ENCODE measurements at places on chromosomes 4 and X.
A peak's percentile ranks its signal among the peaks of the same experiment; 100 is the strongest.

GRCh38 chrX:149470955-149471354 lies 34.2 kb downstream of the IDS start:
- DNase-seq: peak; percentile 76

GRCh38 chrX:78979789-78980464 lies 34.7 kb downstream of the P2RY10 start:
- DNase-seq: no peak

- no peak for DNase-seq
Measured at GRCh38 chr4:15158406-15159091, 156.3 kb downstream of the CPEB2 start.

DNA sequence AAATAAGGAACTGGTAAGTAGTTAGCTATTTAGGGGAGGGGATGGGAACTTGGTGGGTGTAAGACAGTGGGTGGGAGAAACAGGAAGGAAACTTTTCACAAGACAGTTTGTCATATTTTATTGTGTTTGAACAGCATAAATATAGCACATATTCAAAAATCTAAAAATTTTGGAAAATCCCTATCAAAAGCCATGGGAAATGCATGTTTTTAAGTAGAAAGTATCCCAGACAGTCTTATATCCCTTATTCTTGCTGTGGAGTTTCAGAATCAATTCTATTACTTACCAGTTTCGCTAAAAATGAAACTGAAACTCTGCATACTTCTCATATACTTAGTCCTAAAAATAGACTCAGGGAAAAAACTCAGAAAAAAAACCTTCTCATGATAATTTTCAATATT lies 22.3 kb upstream of the RASGEF1B start:
- no peak for DNase-seq

- DNase-seq: no peak
Measured at GRCh38 chr4:170089274-170089667, 485 bp downstream of the AADAT start.

DNA sequence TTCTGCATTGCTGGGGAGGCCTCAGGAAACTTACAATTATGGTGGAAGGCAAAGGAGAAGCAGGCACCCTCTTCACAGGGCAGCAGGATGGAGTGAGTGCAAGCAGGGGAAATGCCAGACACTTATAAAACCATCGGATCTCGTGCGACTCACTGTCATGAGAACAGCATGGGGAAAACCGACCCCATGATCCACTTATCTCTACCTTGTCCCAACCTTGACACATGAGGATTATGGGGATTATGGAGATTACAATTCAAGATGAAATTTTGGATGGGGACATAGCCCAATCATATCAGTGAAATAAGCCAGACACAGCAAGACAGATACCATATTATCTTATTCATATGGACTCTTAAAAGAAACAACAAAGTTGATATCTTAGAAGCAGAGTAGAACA lies 134.9 kb downstream of the C4orf33 start:
- DNase-seq: no peak

DNA sequence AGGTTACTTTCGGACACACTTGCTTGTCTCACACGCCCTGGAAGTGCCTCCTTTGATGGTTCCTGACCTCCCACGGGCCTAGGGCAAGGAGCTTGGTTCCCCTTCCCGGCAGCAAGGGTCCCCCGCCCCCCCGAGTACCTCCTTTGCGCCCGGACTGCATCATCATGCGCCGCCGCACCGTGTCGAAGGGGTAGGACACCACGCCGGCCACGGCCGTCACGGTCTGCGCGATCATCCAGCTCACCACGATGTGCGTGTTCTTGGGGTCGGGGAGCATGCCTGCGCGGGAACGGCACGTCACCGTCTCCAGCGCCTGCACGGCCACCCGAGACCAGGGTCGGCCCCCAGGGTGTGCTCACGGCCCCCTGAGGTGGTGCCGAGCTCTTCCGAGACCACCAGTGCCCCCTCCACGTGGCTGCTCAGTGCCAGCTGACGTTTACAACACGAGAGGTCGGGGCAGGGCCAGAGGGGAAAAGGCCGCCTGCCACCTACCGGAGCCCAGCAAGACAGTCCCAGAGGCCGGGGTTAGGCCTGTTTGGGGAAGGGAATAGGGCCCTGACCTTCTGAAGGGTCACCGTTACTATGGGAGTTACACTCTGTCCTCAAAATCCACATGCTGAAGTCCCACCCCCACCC lies 4.7 kb downstream of the SLC25A6 start:
- no peak for DNase-seq

DNA sequence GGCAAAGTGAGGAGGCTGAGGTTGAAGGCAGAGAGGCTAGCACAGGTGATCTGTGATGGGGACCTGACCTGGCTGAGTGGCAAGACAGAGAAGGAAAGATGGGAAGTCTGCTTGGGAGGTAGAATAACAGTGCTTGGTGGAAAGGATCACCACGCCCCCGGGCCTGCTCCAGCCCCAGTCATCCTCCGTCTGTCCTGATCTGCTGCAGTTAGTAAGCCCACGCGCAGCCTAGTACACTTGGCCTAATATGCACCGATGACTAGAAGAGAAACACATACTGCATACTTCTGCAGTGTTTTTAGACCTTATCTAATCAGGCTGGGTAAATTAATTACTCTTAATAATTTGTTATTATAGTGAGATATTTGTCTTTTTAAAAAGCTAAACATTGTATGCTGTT lies 103.7 kb upstream of the KLF3 start:
- DNase-seq: no peak

- no peak for DNase-seq
Measured at GRCh38 chr4:114334884-114335330, 263.7 kb upstream of the UGT8 start.

DNA sequence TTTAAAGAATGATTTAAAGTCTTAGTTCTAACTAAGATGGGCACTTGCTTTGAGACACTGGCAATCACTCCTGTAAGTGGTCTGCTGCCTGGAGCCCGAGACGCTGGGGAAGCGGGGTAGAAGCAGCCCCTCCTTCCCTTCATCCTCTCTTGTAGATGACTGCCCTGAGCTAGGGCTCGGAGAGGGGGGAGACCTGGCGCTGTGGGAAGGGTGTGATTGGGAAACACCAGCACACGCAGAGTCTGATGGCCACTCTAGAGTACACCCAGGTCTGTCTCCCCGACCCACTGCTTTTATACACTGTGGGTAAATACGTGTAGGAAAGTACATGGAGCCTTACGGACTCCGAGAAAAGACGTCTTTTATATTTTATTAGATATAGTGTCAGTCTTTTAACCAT lies 24.0 kb downstream of the LRP2BP start:
- no peak for DNase-seq

GRCh38 chr4:61763682-61764081 lies 563.6 kb downstream of the ADGRL3 start:
- no peak for DNase-seq

DNA sequence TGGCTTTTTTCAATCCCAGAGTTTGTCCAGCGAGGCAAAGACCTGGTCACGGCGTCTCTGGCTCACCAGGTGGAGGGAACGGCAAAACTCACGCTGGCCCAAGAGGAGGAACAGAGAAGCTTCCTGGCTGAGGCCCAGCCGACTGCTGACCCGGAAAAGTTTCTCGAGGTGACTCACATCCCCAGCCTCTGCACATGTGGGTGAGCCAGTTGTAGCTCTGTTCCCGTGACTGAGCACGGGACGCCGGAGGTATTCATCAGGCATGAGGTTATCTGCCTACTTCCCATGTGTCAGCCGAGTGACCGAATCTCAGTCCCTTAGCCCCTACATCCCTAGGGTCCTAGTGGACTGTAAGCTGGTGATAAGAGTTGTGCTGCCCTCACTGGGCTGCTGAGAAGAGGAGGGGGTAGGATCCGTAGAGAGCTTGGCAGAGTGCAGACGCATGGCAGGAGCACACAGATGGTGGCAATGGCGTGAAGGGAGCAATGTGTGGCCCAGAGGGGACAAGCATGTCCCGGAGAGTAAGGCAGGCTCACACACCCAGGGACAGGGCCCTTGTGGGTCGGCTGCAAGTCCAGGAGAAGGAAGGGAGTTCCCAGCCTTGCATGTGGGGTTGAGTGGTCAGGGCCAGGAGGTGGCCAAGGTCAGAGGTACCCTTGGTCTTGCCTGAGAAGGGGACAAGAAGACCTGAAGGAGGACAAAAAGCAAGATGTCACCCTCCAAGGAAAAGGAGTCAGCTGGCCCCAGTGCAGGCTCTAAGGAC lies 42.9 kb downstream of the EVC start:
- no peak for DNase-seq

GRCh38 chr4:109803924-109804571 lies 2.2 kb upstream of the CFI start:
- DNase-seq: no peak

DNA sequence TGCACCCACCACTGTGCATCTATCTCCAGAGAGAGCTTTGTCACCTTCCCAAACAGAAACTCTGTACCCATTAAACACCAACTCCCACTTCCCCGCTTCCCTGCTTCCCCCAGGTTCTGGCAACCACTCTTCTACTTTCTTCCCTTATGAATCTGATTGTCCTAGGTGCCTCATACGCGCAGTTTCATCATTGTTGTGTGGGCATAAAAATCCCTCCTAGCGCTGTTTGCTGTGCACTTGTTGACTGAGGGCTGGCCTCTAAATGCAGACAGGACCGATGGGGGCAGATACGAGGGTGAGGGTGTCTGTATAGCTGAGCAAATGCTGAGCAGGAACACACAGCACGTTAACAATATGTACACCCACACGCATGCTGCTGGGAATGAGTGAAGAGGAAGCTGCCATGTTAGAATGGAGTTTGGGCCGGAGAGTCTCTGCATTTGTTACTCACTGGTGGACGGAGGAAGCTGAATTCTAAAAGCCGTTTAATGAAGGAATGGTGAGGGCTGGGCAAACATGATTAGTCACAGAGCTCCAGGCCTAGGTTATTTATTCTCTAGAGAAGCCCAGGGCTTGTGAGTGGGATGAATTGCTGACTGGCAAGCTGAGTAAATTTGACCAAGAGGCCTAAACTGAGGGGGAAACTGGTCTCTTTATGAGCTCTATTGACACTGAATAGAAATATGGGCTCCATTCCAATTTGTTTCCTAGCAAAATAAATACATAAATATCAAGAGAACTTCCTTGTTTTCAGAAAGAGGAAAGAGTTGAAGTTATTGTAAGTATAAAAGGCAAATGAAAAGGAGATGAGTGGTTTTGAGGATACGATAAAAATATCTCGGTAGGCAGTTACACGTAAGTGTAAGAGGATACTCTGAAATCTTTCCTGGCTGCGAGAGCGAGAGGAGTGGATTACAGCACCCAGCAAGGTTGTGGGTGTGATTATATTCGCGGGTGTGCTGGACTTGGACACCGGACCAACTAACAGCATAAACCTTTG lies 95.9 kb upstream of the RPS6KA3 start:
- DNase-seq: no peak

- DNase-seq: no peak
Measured at GRCh38 chr4:140048419-140048995, 105.5 kb downstream of the MAML3 start.

- no peak for DNase-seq
Measured at GRCh38 chr4:17945303-17945702, 76.3 kb downstream of the LCORL start.

- DNase-seq: no peak
Measured at GRCh38 chrX:74405973-74406489, 15.3 kb upstream of the SLC16A2 start.

DNA sequence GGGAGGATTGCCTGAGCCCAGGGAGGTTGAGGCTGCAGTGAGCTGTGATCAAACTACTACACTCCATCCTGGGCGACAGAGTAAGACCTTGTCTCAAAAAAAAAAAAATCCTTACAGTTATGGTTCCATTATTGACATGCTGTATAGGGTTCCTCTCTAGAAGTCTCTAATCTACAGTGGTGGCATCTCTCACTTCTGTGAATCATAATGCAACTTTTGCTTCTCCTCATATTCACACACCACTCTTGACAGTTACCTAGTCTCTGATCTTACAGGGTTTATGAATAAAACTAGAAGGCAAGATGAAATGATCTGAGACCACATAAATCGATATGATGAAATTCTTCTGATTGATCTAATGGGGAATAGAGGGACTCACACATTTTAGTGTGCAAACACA lies 40.6 kb downstream of the DOCK11 start:
- no peak for DNase-seq

- no peak for DNase-seq
Measured at GRCh38 chr4:168200685-168201084, 108.3 kb downstream of the ANXA10 start.

- DNase-seq: no peak
Measured at GRCh38 chr4:124907881-124908280, 195.3 kb upstream of the ANKRD50 start.

DNA sequence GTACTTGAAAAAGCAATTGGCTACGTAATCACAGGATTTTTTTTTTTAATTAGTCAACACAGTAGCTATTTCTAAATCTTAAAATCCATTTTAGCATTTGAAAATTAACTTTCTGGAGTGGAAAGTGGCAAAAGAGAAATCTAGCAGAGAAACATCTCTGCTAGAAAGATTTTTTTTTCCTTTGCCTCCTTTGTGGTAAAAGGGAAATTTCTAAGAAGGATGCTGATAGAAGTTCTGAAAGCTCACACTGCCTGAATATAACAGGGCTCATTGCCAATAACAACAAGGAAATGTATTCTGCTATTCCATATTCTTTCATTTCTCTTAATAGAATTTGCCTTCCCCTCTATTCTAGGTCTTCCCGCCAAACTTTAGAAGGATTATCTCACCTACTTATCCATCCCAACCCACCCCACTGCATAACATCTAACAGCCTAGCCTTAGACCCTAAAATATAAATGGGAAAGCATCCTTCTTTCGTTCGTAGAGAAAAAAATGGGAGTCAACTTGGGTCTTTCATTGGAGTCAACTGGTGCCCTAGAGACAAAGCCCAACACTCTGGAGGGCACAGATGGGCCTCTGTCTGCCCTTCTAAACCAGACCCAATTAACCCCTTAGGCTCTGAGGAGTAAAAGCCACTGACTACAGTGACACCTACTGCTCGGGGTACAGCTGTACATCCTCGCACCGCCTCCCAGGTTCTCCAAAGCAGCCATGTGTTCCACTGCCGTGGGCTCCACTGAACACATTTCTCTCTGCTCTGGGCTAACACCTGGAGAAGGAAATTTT lies 103.9 kb downstream of the MAML3 start:
- no peak for DNase-seq

- no peak for DNase-seq
Measured at GRCh38 chrX:132876523-132877338, 81.7 kb downstream of the HS6ST2 start.

DNA sequence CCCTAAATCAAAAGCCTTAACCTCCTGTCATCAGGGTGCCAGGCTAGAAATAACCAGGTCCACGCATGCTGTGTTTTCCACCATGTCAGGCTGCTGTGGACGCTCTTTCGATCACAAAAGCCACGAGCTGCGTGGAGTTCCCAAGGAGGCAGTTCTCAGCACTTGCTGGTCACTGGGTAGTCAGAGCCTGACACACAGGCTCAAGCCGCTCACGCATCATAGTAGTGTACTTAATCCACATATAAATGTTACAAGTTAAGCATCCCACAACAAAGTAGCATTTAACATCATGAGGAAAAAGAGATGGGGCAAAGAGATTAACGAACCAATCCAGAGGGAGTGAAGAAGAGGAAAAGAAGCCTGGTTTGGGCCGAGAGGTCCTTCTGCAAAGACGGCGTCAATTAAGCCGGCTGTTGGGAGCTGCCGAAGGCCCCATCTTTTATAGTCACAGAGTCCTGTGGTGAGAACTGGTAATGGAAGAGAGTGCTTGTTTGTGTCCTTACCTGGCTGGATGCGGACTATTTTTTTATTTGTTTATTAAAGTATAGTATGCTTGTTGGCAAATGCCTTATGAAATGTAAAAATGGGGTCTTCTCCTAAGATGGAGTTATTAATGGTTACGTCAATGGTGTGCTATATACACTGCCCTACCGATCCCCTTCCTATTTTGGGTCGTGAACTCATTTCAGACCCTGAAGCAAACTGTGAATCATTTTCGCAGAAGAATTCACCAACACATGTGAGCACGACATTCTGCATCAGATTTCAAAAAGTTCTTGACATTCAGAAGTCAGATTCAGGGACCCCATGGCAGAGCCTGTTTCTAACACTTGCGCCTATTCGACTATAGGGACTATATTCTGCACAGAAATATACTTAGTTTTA lies 675 bp downstream of the PRIMPOL start:
- DNase-seq: no peak

All from cerebellum (tissue), 4 donors.